ENCODE measurements at places on chromosomes 13 and 19.

DNA sequence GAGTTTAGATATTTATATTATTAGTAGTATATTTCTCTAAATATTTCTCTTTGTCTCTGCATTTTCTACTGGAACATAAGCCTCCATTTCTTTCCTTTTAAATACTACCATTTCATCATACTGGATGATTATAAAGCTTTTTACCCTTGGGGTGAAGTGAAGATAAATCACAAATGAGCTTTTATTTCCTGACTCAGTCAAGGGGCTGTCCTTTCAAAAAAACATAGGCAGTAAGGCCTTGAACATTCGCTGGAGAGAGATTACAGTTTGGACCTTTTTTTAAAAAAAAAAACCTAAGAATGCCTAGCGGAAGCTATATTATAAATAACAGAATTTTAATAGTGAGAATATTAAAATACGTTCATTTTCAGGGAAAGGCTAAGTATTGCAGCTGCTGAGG, 268.8 kb upstream of the PCDH9 start:
- DNase-seq, result no peak

- no peak for DNase-seq
These were observed 732 bp downstream of the SELENOV start for GRCh38 chr19:39515551-39516191.

DNA sequence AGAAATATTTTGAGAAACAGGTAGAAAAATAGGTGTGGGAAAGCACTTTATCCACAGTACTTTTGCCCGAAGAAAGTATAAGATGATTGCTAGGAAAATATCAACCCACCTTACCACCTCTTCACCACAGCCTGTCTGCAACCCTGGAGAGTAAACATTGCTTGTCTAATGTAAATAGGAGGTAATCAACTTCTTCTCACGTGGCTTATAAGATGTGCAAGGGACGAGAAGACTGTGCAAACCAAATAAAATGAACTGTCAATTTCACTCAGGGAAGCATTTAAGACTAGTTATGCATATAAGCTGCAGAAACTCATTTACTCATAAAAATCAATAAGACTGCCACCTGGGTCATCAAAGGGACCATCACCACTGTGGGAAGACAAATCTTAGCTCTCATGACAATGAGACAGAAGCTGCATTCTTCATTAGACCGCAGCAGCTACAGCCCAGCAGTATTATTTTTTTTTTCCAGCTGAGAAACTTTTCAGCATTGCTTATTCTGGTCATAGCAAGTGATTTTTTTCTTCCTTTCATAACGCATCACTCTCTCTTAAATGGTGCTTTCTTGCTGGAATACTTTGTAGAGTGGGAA, 807.7 kb upstream of the GPC6 start:
- no peak for DNase-seq

DNA sequence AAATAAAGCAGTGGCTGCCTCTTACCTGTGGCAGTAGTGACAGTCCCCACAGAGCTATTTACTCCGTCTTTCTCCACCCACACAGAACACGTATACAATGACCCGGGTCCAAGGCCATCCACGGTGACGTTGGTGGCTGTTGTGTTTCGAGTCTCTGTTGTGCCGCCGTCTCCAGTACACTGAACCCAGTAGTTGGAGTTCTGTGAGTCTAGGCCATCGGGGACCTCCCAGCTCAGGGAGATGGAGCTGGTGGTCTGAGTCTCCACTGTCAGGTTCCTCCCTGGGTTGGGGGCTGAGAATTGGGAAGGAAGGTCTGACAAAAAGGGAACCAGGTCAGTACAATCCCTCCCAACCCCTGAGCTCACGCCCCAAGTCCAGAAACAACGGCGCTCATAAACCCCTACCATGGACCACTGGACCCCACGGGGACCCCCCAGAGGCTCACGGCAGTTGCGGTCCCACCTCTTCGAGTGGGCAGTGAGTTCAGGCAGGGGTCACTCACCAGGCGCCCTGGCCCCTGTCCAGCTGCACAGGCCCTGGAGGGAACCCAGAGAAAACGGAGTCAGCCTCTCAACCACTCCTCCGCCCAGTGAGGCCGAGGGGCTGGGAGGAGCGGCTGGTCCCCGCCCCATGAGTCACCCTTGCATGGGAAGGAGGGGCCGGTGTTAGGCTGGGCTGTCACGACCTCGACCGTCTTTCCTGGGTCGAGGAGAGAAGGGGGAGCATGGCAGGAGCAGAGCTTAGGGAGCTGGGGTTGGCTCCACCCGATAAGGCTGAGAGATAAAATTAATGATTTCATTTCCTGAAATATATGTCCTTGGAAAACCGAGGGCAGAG, 2.4 kb downstream of the PTPRH start:
- no peak for DNase-seq

- DNase-seq, result no peak
These were observed 25.2 kb upstream of the IPO5 start for GRCh38 chr13:97928301-97928700.

- DNase-seq, result no peak
These were observed 141.9 kb downstream of the PCCA start for GRCh38 chr13:100230769-100231149.

GRCh38 chr19:40053491-40053890, 2.5 kb downstream of the ZNF780B start:
- DNase-seq, result no peak

DNA sequence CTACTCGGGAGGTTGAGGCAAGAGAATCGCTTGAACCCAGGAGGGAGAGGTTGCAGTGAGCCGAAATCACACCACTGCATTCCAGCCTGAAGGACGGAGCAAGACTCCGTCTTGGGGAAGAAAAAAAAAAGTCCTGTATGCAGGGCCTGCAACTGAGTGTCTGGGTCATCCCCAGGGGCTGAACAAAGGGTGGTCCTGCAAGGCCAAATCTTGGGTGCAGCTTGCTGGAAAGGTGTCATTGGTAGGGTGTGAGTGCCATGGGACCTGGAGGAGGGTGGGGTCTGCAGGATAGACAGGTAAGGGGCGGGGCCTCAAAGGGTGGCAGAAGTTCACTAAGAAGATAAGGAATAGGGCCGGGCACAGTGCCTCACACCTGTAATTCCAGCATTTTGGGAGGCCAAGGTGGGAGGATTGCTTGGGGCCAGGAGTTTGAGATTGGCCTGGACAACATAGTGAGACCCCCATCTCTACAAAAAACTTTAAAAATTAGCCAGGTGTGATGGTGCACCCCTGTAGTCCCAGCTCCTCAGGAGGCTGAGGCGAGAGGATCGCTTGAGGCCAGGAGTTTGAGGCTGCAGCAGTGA, 31.5 kb downstream of the ZSWIM4 start:
- DNase-seq, result no peak

DNA sequence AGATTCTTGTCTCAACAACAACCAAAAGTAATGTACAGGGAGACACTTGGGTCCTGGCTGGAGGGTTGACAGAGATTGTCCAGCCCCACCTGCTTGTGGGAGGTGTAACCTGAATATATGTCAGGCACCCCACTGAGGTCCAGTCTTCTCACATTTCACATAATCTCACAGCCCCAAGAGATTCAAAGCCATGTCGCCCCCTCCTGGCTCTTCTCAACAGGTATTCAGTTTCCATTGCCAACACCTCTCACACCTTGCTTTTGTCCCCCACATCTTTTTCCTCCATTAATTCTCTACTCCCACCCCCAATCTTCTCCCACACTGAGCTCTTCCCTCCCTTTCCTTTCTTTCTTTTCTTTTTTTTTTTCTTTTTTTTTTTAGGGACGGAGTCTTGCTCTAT, 11.2 kb downstream of the UNC13A start:
- DNase-seq, result no peak

DNA sequence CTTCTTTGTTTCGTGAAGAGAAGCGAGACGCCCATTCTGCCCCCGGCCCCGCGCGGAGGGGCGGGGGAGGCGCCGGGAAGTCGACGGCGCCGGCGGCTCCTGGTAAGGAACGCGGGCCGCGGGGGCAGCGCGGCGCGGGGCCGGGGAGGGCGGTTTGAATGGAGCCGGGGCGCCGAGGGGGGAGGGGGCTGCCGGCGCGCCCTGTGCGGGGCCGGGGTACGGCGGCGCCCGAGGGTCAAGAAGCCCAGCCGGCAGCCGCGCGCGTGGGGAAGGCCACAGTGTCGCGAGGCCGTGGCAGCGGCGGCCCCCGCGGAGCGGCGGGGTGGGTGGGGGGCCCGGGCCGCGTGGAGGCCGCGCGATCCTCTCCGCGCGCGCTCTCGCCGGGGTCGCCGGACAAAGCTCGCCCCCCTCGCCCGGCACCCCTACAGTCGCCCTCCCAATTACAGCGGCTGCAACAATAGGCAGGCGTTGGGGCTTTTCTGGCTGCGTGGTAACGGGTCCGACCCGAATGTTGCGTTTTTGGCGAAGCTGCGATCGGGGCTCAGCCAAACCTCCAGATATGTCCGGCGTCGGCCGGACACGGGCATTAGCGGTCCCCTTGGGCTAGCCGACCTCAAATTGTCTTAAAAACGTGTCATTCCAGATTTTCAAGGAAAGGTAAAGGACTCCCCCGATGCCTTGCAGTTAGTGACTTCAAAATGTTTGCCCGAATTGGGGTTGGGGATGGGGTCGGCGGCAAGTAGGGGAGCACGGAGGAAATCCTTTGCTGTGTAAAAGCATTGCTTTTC, 437 bp downstream of the SMARCA4 start:
- no peak for DNase-seq

DNA sequence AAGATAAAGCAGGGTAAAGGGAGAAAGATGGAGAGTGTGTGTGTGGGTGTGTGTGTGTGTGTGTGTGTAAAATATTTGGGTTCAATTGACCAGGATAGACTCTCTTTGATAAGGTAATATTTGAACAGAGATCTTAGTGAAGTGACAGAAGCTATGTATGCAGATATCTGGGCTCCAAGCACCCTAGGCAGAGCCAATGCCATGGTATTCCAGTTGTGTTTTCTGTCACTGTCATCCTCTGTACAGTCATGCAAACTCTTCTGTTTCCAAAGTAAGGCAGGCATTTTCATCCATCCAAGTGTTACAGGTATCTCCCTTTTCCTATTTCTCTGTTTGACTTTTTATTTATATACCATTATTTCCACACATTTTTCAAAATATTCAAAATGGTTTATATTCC, 13.5 kb downstream of the DGKH start:
- DNase-seq, result no peak

GRCh38 chr19:10643968-10644259, 10.2 kb upstream of the ILF3 start:
- DNase-seq, result no peak

DNA sequence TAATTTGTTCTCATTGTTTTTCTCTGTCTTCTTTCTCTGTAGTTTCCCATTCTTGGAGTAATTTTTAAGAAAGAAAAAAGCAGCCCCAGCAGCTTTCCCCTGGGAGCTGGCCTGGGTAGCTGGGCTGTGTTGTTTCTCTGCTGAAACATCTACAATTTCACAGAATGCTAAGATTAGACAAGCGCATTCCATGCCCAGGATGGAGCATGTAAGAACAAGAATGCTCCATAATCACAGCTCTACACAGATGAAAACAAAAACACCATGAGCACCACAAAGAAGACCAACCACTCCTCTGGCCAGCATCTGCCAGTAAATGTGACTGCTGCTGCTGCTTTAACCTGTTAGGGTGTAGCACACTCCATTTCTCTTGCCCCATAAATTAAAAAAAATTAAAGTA, 239.2 kb upstream of the SLITRK1 start:
- DNase-seq, result no peak

- no peak for DNase-seq
These were observed 446.0 kb downstream of the FOXO1 start for GRCh38 chr13:40220299-40220935.

DNA sequence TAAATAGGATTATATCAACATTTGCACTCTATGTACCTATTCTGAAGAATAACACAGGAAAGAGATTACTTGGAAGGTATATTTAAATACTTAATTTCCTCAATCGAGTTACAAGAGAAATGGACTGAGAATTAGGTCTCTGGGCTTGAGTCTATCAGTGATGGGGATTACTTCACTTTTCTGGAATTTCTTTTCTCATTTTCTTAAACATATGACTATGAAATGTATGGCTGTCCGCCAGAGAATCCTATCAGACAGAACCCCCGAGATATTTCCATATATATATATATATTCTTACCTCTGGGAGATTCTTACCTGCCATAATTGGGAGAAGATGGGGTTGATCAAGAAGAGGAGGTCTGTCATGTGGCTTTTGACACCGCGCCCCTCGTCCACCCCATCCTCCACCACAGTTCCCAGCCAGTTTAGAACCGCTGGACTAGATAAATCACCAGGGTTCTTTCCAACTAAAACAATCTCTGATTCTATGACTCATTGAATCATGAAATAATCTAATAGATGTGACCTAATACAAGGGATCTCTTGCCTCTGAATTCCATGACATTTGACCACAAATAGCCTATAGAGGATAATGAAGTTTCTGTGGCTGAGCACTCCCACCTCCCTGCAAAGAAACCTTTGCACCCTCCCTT, 231.3 kb downstream of the TBC1D4 start:
- DNase-seq, result no peak

- DNase-seq, result no peak
These were observed 598.1 kb downstream of the TBC1D4 start for GRCh38 chr13:74883834-74884233.

- DNase-seq, result no peak
These were observed 16.6 kb downstream of the VRK3 start for GRCh38 chr19:50008532-50008931.

GRCh38 chr13:26910754-26911465, 150.3 kb upstream of the GPR12 start:
- DNase-seq, result no peak

GRCh38 chr13:44744880-44745633, 168.9 kb upstream of the TSC22D1 start:
- DNase-seq, result no peak

DNA sequence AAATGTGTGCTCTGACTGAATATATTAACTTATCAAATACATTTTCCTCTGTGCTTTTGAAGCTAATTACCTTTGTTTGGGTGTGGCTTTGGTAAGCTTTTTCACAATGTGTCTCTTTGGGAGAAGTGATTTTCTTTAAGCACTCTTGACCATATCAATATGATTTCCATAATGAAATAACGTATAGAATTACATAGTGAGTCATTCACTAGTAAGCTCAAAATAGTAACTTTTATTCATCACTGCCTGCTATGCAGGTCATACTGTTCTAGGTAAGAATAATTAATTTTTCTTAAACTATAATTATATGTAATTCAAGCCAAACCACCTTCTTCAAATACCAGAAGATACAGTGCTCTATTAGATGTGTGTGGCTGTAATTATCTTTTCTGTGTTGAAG, 480.7 kb downstream of the MYO16 start:
- DNase-seq, result no peak

DNA sequence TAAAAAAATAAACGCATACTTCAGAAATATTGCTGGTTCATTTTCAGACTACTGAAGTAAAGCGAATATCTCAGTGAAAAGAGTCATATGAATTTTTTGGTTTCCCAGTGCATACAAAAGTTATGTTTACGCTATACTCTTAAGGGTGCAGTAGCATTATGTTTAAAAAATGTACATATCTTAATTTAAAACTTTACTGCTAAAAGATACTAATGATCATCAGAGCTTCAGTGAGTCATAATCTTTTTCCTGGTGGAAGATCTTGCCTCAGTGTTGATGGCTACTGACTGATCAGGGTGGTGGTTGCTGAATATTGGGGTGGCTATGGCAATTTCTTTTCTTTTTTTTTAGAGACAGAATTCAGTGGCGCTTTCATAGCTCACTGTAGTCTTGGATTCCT, 48.9 kb downstream of the NDFIP2 start:
- no peak for DNase-seq
